ENCODE measurements at places on chromosomes 5 and 9.

DNA sequence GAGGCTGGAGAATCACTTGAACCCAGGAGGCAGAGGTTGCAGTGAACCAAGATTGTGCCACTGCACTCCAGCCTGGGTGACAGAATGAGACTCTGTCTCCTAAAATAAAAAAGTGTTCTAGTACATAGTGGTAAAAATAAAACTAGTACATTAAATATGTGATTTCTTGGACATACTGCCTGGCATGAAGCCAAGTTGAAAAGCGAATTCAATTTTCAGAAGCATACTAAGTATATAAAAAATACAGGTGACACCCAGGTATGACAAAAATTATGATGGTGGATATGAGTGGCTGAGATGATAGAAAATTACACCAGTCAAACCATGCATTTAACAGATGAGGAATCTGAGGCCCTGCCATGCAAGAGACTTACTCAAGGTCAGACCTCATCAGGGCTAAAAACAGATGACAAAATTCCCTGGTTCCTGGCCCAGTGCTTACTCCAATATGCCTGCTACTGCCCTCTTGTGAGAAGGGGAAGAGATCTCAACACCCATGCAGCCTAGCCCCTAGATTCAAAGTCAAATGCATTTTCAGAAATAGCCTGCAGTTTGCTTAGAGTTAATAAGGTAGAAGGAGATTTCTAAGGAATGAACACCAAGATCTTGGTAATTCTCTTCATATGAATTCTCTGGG is 46.6 kb upstream of the GNPDA1 start:
- DNase-seq, result no peak

DNA sequence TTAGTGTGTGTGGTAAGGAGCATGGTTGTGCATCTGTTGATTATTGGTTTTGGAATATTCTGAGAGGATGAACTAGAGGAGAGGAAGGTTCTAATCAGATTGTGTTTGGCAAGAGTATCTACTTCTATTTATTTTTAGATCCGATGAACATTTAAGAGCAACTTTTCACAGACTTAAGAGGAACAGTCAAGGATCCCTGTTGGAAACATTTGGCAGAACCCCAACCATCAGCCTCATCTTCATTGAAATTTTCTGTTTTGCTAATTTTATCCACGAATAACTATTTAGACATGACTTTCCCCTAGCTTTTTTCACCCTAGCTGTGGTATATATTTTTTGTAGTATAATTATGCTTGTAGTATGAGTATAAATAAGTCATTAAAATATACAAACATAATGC is 868.5 kb downstream of the MAT2B start:
- no peak for DNase-seq

DNA sequence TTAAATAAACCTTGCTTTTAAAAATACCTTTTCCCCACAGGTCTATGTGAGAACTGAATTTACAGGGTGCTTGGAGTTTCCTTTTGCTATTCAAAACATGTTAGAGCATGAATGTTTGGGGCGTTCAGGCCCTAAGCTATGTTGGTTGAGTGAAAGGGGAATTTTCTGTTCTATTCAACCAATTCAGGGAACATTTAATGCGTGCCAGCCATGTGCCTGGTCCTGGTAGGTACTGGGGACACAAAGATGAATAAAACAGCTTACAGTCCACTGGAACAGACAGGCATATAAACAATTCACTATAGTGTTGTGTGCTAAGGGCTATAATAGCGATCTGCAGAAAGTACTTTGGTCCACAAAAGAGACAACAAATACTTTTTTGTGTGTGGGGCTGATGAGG is 108.5 kb downstream of the ZSWIM6 start:
- no peak for DNase-seq

DNA sequence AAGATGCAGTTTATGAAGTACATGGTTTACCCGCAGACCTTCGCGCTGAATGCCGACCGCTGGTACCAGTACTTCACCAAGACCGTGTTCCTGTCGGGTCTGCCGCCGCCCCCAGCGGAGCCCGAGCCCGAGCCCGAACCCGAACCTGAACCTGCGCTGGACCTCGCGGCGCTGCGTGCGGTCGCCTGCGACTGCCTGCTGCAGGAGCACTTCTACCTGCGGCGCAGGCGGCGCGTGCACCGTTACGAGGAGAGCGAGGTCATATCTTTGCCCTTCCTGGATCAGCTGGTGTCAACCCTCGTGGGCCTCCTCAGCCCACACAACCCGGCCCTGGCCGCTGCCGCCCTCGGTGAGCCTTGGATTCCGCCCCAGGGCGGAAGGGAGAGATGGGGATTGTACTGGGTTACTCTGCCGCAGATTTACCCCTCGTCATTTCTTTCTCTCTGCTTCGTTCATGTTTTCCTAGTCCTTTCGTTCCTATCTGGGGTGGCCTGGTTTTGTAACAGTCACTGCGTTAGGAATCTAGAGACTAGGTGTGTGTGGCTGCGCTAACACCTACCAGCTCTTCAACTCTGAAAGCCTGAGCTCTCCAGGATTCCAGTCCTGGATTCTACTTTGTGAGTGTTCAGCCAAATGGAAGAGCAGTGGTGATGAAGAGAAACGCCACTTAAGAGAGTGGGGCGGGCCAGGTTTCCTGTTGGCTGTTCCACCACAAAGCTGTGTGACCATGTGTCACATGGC is 638 bp downstream of the MRPS30 start:
- DNase-seq, result peak; percentile 65

Measured in NCI-H2081 treated with DMSO at 0.1 percent for 48 hours (cell line).